ENCODE measurements at places on chromosomes 12 and 14. TPM values are rescaled to one million over a fixed set of nuclear protein-coding genes. Genes with fewer than 3 reads are reported as not detected.

Gene NGB
- 0.59 TPM for polyA plus RNA-seq

Gene CSRP2
- polyA plus RNA-seq = not detected

Gene ADAM21
- polyA plus RNA-seq = 2.4 TPM

Gene OR6C6
- polyA plus RNA-seq = not detected

Gene HSPB8
- polyA plus RNA-seq = 16.1 TPM
